ENCODE measurements at places on chromosomes 4 and X.

DNA sequence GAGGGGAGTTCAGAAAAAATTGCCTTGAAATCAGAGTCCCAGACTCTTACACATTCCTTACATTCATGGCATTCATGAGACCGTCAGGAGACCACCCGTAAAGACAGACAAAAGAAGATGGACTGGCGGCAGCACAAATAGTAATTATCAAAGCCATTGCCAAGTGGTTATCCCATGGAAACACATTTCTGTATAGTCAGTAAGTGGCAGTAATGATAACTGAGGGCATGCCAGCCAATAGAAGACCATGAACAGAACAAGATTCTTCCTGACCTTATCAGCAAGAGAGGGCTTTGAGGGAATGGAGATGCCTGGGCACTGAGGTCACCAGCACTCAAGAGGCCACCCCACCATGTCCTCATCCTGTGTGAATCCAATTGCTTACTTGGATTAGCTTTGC is 121.7 kb upstream of the HCCS start:
- no peak for DNase-seq

DNA sequence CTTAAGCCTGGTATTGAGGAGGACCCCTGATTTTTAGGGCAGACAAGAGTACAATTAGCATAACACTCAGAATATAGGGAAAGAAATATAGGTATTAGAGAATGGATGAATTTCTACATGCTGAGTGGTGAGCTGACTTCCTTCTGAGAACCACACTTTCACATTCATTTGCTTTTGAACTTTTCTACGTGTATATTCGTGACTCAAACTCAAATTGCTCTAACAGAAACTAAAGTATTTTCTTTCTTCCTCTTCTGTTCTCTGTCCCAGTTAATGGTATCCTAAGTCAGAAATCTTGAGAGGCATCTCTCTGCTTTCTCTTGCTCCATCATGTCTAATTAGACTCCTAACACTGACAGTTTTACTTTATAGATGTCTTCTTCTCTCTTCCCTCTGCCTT is 103.2 kb upstream of the CITED1 start:
- no peak for DNase-seq

GRCh38 chr4:14222377-14223029 is 595.0 kb upstream of the BOD1L1 start:
- DNase-seq: no peak

DNA sequence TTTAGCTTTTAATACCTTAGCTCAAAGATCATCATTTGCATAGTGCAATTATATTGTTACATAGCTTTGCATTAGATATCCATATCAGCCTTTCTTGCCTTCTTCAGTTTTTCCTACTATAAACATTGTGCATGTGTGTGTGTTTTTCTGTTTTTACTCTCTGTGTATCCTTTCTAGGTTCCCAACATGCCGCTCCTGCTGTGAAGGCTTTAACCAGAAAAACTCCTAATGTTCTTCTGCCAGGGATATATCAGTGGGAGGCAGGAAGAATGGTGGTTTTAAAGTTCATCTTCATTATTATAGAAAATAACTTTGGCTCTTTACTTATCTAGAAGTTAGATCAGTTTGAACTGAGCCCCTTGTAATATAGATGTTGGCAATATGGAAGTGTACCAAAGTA is 61.2 kb downstream of the CPE start:
- DNase-seq: no peak

DNA sequence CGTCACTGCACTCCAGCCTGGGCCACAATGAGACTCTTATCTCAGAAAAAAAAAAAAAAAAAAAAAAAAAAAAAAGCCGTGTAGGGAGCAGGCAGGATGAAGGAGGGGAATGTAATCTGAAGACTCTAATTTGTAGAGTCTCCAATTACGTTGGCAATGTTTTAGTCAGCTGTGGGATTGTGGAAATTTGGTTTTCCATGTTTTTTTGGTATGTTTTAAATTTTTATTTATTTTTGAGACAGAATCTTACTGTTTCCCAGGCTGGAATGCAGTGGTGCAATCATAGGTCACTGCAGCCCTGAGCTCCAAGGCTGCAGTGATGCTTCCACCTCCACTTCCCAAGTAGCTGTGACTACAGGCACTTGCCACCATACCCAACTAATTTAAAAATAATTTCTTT is 56.5 kb downstream of the NSD2 start:
- no peak for DNase-seq

DNA sequence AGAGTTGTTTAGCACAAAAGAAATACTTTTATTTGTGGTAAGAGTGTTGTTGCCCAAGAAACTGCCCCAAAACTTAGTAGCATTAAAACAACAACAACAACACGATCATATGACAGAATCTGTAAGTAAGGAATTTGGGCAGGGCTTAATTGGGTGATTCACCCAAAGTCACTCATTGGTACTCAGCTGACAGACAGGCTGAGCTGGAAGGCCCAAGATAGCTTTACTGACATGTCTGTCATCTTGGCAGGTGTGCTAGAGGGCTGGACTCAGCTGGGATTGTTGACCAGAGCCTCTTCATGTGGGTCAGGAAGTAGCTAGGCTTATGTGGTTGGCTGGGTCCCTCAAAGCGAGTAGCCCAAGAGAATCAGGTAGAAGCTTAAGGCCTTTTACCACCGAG is 52.3 kb downstream of the KIAA0232 start:
- DNase-seq: no peak

DNA sequence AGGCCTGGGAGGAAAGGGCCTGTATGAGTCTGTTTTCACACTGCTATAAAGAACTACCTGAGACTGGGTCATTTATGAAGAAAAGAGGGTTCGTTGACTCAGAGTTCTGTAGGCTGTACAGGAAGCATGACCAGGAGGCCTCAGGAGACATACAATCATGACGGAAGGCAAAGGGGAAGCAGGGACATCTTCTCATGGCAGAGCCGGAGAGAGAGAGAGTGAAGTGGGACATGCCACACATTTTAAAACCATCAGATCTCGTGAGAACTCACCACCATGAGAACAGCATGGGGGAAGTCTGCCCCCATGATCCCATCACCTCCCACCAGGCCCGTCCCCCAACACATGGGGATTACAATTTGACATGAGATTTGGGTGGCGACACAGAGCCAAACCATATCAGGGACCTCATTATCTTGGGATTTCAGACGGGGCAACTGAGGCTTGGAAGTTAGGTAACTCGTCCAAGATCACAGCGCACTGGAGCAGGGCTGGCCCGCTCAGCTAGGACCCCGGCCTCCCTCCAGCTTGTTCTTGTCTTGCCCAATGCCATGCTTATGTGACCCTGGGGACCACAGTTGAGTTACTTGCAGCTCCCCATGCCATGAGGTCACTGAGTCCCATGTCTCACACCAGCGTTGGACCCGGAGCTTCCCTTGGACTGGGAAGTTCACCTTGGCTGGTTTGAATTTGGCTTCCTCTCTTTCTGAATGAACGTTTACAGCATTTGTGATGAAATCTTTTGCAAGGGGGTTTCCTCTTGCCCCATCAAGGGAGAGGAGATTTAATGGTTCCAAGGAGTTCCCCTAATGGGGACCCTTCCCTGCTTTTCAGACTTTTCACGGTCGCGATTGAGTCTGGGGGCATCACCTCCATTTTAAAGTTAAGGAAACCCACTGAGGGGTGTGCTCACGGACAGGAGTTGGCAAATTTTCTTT is 18.1 kb downstream of the HTRA3 start:
- no peak for DNase-seq

GRCh38 chr4:107247738-107248137 is 211.6 kb upstream of the DKK2 start:
- DNase-seq: no peak

- DNase-seq: no peak
Observed at GRCh38 chrX:130224810-130225209, 43.9 kb downstream of the ZNF280C start.

GRCh38 chr4:89860971-89861370 is 24.0 kb upstream of the SNCA start:
- DNase-seq: no peak

DNA sequence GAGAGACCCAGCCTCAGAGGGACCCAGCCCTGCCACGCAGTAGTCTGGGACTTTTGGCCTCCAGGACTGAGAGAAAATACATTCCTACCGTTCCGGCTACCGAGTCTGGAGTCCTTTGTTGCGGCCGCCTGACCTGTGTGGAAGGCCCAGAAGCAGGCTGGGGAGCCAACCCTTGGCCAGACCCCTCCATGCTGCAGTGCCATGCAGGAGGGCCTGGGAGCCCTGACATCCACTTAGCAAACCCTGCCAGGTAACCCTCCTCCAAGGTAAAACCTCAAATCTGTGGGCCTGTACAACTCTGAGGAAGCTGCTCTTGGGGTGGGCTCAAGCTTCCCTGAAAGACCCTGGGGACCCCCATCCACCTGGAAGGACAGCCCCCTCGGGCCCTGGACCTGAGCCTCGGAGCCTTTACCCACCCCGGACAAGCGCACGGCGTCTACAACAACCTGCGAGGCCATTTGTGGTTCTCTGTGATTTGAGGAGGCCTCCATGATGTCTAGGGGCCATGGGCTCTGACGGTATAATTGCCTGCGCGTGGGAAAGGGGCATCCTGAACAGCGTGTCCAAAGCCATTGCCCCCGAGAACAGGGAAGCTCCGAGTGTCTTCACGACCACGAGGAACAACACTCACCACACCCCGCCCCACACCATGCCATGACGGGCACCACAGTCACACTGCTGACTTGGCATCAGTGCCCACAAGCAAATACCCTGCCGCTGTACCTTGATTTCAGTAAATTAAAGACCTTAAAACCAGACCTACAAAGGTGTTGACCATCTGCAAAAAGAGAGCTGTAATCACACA is 58.7 kb downstream of the ZFYVE28 start:
- DNase-seq: no peak
